ENCODE measurements at places on chromosomes 1 and 21. TPM values are rescaled to one million over a fixed set of nuclear protein-coding genes. Genes with fewer than 3 reads are reported as not detected.
A peak's percentile ranks its signal among the peaks of the same experiment; 100 is the strongest.

GRCh38 chr1:239164451-239165180, 221.8 kb upstream of the CHRM3 start:
- DNase-seq = peak; percentile 17

GRCh38 chr1:6819246-6820040, 34.2 kb downstream of the CAMTA1 start:
- DNase-seq = peak; percentile 78

GRCh38 chr1:24735156-24735508, 10.1 kb upstream of the CLIC4 start:
- DNase-seq = no peak

- no peak for DNase-seq
These were observed 4.0 kb upstream of the PROX1 start for GRCh38 chr1:213983493-213984386.

DNA sequence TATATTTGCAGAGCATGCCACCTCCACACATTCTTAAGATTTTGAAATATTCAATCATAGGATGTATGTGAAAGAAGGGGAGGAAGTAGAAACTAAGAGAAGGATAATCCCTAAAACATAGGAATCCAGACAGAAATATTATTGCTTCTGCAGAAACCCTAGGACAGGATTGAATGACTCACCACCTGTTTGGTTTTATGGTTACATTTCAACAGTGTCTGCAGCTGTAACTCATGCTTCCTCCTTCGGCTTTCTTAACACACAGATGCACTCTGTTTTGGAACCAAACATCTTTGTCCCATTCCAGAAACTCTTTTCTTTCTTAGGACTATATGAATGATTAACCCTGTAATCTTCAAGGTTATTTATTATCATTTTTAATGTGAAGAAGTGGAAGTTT, 20.7 kb downstream of the RGS7 start:
- DNase-seq = peak; percentile 40

GRCh38 chr1:67031859-67032247, 22.1 kb downstream of the SLC35D1 start:
- DNase-seq = no peak

DNA sequence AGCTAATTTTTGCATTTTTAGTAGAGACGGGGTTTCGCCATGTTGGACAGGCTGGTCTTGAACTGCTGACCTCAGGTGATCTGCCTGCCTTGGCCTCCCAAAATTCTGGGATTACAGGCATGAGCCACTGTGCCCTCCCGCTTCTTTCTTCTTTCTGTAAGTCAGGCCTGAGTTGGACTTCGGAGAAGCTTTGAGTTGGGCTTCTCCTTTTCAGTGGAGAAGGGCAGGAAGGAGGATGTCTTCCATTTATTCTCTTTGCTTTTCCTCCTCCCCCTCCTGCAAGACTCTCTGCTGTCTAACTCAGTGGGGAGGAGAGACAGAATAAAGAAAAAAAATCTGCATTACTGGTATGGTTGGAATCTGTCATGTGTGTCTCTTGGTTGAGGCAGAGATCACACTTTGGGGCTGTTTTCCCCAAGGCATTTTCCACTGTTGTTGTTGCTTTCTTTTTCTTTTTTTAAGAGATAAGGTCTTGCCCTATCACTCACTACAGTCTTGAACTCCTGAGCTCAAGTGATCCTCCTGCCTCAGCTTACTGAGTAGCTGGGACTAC, 13.2 kb upstream of the DEGS1 start:
- DNase-seq = no peak

The KHDRBS1 gene
- 49.0 TPM for total RNA-seq

DNA sequence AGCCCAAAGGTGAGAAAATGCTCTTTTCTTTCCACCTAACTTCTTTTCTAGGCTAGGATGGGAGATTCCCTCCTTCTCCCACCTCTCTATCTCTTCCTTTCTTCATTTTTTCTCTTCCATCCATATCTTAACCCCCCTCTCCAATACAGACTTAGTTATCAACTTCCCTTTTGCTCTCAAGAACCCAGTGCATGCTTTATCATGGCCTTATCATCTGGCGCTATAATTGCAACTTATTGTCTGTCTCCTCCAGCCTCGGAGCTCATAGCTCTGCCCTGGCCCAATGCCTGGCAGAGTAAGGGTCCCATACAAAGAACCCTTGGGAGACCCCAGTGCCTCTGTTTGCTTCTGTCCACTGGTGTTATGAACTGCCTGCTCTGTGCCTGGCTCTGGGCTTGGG, 71.0 kb upstream of the NFASC start:
- DNase-seq = no peak

GRCh38 chr21:37146320-37147235, 73.5 kb downstream of the TTC3 start:
- DNase-seq = no peak

GRCh38 chr21:36310016-36310415, 10.0 kb upstream of the MORC3 start:
- no peak for DNase-seq

The HMGCL gene
- 63.7 TPM for total RNA-seq

The S100A12 gene
- not detected for total RNA-seq

DNA sequence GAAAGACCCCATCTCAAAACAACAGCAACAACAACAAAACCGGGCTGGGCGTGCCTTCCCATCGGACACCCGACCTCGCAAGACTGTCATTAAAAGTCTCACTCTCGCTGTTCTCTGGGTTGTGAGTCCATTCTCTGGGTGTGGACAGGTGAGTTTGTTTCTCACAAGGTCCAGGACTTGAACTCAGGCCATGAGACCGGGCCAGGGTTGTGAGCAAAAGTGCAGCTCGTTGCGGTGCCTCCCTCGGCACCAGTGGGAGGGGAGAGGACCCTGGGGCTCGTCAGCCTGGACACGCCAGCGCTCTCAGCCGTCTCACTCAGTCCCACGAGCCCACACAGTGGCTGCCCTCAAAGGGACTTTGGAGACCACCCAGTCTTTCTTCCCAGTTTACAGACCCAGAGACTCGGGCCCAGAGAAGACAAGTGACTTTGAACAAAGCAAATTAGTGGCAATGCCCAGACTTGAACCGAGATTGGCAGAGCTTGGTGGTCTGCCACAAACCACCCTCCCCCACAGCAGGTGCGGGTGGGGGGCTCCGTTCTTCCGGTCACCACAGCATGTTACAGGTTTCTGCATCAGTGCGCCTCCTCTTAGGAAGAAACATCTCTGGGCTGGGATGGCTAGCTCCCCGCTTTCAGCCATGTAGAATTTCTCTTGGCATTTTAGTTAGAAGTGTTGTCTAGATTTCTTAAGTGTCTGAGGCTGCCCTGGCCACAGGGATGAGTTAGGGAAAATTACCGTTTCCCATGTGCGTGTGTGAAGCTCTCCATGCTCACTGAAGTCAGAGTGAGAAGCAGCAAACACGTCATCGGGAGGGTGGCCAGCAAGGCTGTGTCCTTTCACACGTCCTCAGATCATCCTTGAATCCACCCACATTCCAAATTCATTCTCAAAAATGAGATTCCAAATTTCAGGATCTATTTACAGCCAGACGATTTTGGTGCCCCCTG, 28.3 kb downstream of the LRRC3 start:
- no peak for DNase-seq

DNA sequence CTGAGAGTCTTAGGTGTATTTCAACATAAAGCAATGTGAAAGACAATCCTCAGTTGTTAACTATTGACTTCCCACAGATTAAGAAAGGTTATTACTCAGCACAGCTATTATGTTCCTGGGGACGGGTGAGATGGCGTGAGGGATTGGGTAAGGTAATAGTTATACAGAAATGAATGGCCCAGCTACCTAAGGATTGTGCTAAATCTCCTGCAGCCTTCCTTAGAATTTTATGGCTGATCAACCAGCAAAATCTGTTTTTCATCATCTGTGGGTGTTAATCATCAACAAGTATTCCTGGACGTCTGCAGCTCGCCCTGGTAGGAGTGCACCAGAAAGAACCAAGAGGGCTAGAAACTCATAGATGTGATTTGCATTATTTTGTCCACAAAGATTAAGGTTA, 146.0 kb upstream of the IVNS1ABP start:
- DNase-seq = peak; percentile 97

GRCh38 chr1:52544665-52545525, 8.0 kb downstream of the TUT4 start:
- DNase-seq = no peak

DNA sequence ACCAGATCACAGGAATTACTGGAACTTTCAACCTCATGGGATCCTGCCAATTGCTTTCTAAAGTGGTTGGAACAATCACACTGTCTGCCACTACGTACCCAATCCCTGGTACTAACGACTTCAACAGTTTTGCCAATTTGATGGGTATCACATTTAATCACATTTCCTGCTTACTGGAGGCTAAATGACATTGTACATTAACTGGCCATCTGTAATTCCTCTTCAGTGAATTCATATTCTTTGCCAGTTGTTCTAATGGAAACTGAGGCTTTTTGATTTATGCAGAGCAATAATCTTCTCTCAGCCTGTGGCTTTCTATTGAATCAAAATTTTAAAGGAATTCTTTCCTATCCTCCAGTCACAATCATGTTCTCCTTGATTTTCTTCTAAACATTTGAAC, 38.2 kb downstream of the LGALS8 start:
- no peak for DNase-seq

- no peak for DNase-seq
These were observed 49.1 kb upstream of the CCDC27 start for GRCh38 chr1:3702990-3703728.

DNA sequence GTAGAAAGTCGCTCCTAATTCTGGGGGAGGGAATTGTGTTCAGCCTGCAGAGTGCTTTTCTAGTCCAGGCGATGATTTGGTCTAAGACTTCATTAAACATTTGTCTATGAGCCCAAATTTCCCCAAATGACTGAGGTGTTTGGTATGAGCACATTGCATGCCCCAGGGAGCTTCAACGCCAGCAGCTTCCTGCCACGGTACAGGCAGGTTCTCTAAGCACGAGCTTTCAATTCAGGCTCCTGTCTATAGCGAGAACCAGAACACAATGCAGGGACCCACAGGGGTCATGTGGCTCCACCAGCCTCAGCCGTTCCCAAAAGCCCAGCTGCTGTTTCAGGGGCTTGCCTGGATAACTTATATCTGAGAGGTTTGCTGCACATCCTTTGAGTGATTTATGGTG, 34.1 kb upstream of the H6PD start:
- peak; percentile 22 for DNase-seq

DNA sequence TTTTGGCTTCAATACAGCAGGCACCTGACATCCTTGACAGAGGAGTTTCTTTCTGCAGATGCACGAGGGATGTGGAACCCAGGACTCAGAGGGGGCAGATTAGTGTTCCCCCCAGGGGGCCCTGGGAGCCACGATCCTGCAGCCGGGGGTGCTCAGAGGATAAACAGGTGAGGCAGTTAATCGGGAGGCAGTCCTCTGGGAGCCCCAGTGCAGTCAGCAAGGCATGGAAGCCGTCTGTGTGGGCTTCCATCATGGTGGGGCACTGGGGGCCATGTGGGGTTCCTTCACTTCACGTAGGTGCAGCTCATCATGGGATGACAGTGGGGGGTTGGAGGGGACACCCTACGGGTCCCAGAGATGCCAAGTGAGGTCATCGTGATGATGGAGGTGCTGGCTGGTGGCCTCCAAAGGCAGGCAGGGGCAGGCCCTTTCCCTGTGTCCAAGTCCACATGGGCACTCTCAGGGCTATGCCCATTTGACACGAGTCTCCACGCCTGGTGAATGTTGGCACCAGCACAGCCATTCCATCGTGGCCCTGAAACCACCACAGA, 59.3 kb upstream of the ABCG1 start:
- no peak for DNase-seq

The AMY2A gene
- not detected for total RNA-seq

- no peak for DNase-seq
These were observed 2.1 kb upstream of the DNMT3L start for GRCh38 chr21:44263768-44264167.

The OR6K3 gene
- not detected for total RNA-seq

The PDZK1IP1 gene
- total RNA-seq = 398 TPM

The MYOM3 gene
- 1.5 TPM for total RNA-seq

The NPL gene
- total RNA-seq = 1.5 TPM

The TRMT1L gene
- 12.5 TPM for total RNA-seq

- DNase-seq = no peak
These were observed 352.1 kb downstream of the ST6GALNAC3 start for GRCh38 chr1:76426606-76427005.

- DNase-seq = no peak
These were observed 272.5 kb downstream of the SIPA1L2 start for GRCh38 chr1:232357416-232357815.

GRCh38 chr21:44379991-44380865, 26.8 kb downstream of the TRPM2 start:
- DNase-seq = no peak

DNA sequence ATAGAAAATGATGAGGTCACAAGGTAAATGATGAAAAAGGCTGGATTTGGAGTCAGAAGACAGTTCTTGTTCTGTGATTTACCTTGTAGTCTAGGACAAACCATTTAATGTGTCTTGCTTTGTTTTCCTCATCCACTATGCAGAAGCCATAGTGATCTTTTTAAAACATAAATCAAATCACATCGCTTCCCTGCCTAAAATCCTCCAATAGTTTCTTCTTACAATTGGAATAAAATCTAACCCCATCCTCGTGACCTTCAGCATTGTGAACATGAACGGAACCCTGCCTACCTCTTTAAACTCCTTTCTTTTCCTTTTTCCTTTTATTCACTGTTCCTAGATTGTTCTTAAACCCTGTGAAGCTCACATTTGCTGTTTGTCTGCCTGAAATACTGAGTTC, 204.9 kb upstream of the SAMSN1 start:
- no peak for DNase-seq

DNA sequence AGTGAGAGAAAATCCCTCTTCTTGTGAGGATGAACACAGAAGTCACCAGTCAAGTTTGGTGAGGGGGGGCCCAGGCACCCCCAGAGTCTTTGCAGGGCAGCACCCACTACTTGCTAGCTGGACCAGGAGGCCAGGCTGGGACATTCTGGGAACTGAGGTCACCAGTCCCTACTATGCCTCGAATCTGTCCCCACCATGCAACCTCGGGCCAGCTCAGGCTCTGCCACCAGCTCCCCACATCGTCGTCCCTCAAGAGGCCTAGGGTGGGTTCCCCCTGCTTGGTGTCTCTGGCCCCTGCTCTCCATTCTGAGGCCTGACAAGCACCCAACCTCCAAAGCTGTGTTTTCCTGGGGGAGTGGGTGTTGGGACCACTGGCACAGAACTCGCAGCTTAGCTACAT, 22.2 kb upstream of the ZNF678 start:
- no peak for DNase-seq

- DNase-seq = peak; percentile 98
These were observed 24.9 kb downstream of the CHML start for GRCh38 chr1:241615043-241615974.

GRCh38 chr1:160206036-160206389, 829 bp downstream of the PEA15 start:
- DNase-seq = peak; percentile 51

Data from renal cortical epithelial cell (primary cell).